BJ (cell line): ENCODE measurements at places on chromosomes 7 and 10.

- DNase-seq: no peak
Measured at GRCh38 chr7:280461-280860, 9.5 kb upstream of the FOXL3 start.

- no peak for DNase-seq
Measured at GRCh38 chr7:7761974-7762779, 43.8 kb upstream of the RPA3 start.

DNA sequence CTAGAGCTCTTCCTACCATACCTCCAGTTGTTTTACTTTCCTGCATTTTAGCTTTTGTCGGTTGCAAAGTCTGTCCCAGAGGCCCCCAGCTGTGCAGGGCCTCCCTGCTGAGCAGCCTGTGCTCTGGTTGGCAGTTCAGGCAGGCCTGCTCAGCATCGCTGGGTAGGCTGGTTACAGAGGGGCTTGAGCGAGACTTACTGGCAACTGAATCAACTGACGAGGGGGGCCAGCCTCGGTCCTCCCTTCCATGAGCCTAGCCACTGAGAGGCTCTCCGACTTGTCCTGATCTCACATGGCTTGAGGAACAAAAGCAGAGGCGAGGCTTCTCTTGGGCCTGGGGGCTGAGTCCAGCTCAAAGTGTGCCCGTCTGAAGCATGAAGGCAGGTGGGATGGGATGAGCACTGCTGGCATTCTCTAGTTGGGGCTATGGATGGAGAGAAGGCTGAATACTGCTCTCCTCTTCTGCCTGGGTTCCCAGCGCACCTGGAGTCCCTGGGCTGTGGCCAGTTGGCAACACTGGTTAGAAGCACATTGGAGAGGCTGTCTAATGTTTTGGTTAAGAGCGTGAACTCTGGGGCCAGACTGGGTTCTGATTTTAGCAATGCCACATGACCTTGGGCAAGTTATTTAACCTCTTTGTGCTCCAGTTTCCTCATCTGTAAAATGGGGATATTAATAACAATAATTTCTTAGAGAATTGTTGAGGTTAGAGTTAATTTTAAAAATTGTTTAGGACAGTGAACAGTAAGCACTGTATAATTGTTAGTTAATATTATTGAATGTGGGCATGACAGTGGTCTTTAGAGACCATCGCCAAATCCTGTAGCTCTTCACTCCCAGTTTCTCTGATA is 6.9 kb upstream of the SFRP5 start:
- no peak for DNase-seq

- DNase-seq: no peak
Measured at GRCh38 chr10:72814099-72814790, 79.3 kb upstream of the OIT3 start.

GRCh38 chr10:130242513-130242912 is 106.3 kb downstream of the GLRX3 start:
- no peak for DNase-seq

- no peak for DNase-seq
Measured at GRCh38 chr7:16045296-16045695, 358.8 kb upstream of the MEOX2 start.

GRCh38 chr7:129947049-129947448 is 5.7 kb downstream of the UBE2H start:
- DNase-seq: no peak

DNA sequence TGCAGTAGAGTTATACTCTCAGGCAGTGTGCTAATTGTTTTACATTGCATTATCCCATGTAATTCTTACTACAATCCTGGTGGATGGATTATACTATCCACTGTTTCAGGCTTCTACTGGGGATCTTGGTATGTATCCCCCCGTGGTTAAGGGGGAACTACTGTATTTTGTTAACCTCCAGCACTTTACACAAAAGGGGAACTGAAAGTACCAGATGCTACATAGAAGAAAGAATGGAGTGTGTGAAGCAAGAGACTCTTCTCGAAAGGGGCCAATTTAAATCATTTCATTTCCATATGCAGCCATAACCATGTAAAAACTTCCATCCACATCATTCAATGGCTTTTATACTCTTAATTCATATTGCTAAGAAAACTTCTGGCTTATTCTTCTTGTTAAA is 69.4 kb downstream of the C1GALT1 start:
- no peak for DNase-seq

DNA sequence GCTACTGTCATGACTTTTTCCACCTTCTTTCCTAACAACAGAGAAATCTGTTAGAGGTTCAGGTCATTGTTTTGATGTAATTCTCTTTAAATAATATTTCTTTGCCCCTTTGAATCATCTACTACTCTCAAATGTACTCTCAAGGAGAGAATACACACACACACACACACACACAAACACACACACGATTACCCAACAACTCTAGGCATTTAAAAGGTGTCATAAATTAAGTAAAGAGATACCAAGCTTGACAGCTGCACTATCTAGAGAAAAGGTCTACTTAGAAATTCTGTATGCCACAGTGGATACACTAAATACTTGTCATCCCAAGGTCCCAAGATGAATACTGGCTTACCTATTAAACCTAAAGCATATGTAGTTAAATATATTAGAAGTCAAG is 4.8 kb downstream of the PANK1 start:
- no peak for DNase-seq

DNA sequence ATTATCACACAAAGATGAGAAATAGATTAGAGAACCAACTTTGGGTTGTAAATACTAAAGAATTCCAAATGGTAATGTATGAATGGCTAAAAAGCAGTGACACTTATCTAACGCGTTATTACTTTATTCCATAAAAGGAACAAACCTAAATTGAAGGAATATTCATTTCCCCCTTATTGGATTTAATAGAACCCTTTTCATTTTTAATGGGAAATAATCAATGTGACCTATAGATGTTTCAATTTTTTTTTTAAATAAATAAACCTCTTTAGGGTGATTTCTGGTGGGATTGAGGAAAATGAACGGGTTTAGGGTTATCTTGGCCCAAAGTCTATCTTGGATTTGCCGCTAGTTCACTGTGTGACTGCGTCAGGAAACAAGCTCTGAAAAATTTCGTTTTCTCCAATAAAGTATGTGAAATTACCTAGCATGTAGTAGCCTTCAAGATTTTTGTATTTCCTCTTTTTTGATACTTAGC is 1.9 kb upstream of the ACBD5 start:
- DNase-seq: no peak

- no peak for DNase-seq
Measured at GRCh38 chr7:27305854-27306253, 63.3 kb downstream of the EVX1 start.

DNA sequence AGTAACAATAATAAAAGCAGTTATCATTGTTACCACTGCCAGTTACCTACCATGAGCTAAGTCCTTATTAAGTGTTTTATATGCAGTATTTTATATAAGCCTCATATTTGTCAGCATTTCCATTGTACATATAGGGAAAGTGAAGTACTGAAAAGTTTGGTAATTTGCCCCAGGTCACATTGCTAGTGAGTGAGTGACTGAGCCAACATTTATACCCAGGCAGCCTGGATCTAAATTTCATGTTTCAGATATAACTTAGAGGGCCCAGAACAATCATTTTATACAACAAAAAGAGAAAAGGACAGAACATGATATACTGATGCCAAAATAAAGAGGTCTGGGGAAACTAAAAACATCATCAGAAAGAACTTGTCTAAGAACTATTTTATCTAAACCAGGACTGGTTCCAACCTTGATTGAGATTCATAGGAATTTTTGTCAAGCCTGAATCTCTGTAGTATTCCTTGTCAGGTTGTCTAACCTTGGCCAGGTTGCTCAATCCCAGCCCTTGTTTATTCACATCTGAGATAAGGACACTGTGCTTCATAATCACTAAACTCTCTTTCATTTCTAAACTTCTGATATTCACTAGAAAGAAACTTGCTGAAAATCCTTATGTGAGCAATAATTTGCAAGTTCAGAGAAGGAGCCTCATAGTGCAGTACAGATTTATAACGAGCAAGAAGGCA is 308.2 kb downstream of the IPMK start:
- DNase-seq: no peak

- DNase-seq: no peak
Measured at GRCh38 chr10:73756183-73756582, 12.0 kb downstream of the SEC24C start.

DNA sequence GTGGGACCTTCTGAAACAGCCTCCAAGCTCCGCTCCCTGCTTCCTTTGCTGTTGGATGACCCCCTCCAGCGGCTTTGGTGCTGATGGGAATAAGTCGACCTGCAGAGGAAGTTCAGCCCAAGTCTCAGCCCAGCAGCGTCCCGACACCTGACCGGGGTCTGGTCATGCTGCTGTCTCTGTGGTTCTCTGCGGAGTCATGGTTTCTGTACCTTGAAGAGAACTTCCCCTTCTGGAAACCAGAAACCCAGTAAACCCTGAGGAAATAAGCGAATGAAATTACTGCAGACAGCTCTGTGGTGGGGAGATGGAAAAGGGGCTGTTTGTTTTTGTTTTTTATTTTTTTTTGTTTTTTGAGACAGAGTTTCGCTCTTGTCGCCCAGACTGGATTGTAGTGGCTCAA is 18.3 kb upstream of the ZNF12 start:
- DNase-seq: no peak

- DNase-seq: no peak
Measured at GRCh38 chr10:43108951-43109350, 29.3 kb upstream of the CSGALNACT2 start.

DNA sequence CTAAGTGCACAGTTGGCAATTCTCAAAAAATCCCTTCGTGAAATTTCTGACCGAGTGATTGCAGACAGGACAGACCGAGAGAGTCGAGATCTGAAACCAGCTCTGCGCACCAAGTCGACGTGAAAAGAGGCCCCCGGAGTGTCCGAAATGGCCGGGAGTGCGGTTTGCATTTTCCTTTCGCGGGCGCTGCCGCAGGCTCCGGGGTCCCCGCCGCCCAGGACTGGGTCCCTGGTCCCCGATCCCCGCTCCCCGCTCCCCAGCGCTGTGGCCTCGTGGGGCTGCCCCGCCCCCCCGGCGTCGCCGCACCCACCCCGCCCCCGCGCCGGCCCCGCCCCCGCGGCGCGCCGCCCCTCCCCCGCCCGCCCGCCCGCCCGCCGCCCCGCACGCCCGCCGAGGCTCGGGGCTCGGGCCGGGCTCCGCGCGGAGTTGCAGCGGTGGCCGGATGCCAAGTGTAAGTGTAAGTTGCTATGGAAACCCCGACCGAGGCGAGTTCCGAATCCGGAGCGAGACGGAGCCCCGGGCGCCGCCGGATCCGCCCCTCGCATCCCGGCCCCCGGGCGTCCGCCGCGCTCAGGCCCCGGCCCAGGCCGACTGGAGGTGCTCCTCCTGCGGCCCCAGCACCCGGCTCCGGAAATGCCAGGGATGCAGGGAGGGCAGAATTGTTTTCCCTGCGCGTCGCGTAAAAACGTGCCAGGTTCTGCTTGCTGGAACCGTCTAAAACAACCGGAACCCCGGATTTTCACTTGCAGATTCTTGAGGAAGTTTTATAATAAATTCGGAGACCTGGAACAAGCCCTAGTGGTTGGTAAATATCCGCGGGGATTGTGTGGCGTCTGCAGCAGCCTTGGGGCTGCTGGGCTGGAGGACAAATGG is 4.6 kb downstream of the BMI1 start:
- DNase-seq: no peak

DNA sequence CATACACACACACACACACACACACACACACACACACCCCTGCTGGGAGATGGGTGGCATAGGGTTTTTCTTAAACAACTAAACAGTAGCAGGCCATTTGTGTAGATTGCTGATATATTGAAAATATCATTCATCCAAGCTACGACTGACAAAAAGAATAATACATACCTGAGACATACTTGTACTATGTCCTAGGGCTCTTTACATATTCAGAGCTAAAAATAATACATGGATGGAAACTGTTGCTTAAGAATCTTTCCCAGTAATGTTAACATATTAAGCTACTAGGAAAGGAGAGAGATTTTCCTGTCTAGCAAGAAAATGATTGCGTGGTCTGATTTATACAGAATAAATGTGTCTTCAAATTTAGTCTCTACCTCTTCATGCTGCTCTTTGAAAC is 40.2 kb upstream of the TUBB8 start:
- DNase-seq: no peak

- DNase-seq: no peak
Measured at GRCh38 chr10:19918794-19919193, 102.6 kb downstream of the PLXDC2 start.

GRCh38 chr10:3986493-3987142 is 201.6 kb upstream of the KLF6 start:
- DNase-seq: no peak

- no peak for DNase-seq
Measured at GRCh38 chr10:70678757-70679489, 6.6 kb downstream of the ADAMTS14 start.

DNA sequence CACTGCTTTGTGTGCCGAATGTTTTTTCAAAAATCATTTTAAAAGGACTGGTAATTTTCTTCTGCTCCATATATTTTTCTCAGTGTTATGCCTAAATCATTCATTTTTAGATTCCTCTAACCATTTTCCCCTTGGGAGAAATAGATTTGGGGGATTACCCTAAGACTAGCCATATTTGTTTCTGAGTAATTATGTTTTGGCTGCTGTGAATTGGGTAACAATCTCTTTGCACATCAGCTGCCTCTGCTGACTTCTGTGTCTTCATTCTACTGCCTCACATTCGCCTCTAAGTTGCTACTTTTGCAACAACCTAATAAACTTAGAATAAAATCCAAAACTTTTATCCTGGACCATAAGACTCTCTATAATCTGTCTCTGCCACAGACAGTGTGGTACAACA is 18.5 kb upstream of the MRC1 start:
- DNase-seq: no peak

DNA sequence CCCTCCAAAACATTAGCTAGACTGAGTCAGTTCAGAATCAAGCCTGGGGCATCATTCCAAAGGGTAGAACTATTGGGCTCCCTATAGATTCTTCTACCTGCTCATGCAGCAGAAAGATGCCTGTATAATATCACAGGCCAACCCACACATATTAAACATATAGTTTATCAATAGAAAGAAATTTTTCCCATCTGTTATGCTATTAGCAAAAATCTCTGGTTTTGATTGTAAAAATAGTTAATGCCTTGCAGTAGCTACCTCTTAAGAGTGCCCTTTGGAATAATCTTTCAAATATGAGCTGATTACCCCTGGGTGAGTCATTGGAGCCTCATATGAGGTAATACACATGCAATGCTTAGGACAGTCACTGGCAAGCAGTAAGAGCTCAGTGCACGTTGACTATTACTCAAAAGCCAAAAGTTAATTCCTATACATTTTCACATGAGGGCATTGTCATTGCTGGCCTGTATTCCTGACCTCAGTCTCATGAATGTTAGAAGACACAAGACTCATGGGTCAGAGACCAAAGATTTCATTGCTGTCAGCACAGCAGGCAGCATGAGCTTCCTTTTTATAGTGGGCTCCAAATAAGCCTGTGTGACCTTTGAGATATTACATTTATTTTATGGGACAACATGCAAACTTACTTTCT is 180.0 kb downstream of the FGFR2 start:
- DNase-seq: no peak

DNA sequence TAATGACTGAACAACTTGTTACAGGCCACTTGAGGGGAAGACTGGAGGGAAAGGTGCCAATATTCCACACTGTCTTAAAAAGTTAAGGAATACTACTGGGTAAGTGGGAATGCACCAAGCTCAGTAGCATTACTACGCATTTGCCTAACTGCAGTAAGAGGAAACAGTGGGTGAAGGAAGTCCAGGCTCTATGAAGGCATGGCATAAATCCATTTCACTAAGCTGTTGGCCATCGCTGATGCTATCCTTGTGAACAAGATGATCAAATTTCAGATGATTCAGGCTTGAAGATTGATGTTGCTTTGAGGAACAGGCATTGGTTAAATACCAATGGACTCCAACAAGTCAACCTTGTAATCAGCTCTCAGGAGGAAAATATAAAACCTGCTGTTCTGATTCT is 44.2 kb upstream of the TES start:
- DNase-seq: no peak
